ENCODE measurements at places on chromosomes 2 and 18.

DNA sequence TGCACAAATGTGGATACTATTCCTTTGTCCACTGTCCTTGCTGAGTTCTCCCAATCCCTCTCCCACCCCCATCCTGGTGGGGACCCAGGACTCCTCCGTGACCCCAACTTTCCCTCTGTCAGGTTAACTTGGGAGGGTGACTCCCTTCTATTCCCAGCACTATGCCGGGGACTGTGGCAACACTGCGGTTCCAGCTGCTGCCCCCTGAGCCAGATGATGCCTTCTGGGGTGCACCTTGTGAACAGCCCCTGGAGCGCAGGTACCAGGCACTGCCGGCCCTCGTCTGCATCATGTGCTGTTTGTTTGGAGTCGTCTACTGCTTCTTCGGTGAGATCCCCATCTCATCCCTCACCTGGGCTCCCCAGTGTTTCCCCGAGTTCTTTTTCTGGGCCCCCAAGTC is 739 bp downstream of the TMEM198 start:
- DNase-seq = no peak

DNA sequence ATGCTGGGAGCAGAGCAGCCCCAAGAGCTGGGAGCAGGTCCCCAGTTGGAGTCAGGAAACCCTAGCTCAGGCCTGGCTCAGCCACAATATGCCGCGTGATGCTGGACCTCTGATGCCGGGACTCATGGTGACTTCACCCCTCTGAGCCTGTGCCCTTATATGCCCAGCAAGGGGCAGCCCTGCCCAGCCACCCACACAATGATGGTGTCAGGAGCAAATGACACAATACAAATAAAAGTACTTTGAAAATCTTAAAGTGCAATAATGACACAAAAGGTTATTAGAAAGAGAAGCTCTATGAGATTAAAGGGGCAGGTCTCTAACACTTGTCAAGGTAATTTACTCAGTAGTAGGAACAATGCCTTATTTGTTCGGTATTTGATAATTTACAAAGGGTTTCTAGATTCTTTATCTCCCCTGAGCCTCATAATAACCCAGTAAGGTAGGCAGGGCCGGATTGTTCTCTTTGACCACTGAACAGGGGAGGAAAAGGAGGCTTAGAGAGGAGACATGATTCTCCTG is 18.3 kb upstream of the KIF3C start:
- DNase-seq = no peak

- DNase-seq = no peak
Observed at GRCh38 chr18:76875390-76876325, 53.3 kb downstream of the ZNF236 start.

DNA sequence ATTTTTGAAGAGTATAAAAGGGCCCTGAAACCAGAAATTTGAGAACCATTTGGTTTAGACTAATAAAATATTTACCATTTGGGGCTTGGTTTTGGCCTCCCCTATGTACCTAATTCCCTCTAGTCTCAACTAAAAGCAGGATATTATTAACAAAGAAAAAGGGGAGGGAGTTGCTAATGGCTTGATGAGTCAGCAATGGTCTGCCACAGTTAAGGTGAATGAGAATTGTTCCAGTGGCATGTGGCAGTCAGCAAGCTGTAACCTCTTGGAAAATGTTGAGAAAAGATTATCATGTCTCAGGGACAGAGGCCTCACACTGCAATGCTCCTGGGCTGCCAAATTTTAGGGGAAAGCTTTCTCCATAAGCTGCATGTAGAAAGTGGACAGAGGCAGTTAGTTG is 20.1 kb upstream of the SLC39A10 start:
- no peak for DNase-seq

GRCh38 chr2:155250800-155251199 is 552.3 kb downstream of the KCNJ3 start:
- DNase-seq = no peak

DNA sequence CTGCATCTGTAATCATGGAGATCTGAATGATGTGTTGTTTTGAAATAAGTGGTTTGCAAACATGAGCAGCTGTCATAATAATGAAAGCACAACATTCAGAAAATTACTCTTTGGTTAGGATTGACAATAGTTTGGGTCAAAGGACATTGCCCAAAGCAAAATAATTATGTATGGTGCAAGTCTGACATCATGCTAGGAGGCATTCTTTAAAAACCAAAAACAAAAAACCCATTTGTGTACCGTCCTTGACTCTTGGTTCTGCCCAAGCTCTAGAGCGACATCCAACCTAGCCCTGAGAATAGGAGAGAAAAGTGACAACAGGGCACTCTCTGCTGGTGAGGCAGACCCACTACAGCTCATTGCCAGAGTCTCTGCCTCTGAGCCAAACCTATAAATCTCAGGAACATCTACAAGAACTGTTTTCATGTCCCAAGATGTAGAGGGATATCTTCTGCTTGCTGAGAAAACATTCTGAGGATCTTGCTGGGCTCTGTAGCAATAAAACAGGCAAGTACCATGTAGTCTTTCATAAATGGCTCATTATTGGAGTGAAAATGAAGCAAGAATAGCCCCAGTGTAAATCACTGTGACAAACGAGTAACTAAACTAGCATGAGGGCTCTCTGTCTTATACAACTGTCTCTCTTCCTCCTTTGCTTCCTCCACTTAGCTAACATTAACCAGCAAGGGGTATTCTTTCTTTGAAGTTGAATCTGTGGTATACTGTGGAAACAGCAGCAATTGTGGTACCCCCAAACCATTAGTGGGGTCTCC is 266.8 kb upstream of the CXCR4 start:
- DNase-seq = peak; percentile 49

DNA sequence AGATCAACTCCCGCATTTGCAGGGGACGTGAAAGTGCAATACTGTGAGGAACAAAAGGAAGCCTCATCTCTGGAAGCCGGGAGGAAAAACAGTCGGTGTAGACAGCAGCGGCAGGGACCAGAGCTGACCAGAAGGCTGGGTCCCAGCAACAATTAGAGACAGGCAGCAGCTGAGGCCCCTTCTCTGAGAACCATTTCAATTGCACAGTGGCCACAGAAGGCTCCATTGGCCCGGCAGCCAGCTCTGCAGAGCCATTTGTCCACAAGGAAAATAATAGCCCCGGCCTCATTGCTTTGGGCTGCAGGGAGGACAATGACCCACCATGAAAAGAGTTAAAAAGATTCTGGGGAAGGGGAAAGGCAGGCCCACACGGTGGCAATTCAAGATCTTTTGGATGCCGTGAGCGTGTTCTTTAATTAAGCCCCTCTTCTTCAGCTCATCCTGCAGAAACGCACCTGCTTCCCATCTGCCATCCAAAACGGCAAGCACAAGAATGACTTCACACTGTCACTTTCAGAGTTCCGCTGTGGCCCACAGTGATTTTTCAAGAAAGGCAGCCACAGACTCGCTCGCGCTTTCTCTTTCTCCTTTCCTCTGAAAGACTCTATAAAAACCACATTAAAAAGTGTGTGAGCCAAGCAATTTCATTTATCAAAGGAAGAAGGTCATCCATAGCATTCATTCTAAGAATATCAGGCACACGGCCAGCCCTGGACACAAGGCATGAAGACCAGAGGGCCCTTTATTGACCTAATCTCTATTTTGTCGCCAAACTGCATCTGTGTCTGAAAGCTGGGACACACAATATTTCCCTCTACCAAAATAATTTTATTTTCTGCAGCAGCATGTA is 293.6 kb downstream of the SOX11 start:
- DNase-seq = no peak

- DNase-seq = no peak
Observed at GRCh38 chr18:79485788-79486355, 90.1 kb downstream of the NFATC1 start.

DNA sequence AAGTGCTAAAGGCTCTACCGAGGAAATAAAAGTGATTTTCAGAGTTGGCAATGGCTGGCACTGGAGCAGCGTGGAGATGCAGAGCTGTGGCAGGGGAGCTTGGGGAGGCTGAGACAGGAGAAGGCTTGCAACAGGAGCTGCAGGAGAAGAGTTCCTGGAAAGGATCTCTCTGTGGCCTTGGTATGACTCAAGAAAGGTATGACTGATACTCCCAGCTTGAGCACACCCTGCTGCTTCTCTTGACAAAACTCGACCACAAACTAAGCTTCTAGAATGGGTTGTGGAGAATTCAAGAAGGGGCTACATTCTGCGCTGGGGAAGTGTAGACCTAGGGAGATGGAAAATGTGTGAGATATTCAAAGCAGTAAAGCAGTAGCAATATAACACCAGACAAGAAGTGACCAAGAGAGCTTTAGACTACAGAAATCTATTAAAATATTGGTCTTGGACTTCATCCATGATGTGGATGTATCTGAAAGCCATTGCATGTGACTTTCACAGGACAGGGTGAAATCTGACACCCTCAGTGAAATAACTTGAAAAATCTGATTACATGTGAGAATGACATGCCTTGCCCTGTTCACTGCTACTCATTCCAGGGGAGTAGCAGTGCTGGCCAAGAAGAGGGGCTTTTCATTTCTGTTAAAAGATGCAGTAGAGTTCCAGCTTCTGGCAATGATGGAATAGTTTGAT is 41.5 kb downstream of the SUCLG1 start:
- DNase-seq = no peak

- no peak for DNase-seq
Observed at GRCh38 chr2:23900541-23901322, 26.2 kb downstream of the ATAD2B start.

DNA sequence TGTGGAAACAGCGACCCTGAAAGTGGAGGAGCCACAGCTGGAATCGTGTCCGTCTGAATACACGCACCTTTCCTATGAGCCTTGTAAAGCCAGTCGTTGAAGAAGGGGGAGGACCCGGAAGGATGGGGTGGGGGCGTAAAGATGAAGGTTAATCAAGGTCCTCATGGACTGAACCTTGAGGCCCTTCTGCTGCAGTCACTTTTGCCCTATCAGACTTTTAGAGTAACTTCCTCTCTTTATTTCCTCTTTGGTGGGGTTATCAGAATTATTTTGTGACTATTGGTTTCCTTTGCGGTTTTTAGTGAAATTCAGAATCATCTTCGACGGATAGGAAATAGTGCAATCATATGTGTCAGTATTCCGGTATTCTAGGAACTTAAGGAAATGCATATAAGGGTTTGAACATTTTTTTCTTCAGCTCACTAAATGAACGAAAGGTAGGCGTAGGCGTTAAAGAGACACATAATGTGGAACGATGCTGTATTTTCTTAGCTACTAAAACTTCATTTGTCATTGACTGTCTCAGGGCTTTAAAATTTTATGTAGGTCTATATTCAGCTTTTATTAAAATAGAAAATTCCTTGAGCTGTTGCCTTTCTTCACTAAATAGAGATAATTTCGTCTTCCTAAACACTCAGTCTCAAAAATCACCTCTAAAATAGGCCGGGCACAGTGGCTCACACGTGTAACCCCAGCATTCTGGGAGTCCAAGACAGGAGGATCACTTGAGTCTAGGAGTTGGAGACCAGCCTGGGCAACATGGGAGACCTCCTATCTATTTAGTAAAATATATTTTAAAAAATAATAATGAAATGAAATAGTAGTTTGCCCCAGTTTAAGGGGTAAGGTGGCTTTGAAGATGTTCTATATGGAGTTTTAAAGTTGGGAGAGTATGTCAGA is 1.4 kb upstream of the YES1 start:
- no peak for DNase-seq

GRCh38 chr2:29420464-29420863 is 305.2 kb downstream of the CLIP4 start:
- DNase-seq = no peak

GRCh38 chr2:239407112-239407511 is 6.3 kb upstream of the HDAC4 start:
- DNase-seq = no peak

DNA sequence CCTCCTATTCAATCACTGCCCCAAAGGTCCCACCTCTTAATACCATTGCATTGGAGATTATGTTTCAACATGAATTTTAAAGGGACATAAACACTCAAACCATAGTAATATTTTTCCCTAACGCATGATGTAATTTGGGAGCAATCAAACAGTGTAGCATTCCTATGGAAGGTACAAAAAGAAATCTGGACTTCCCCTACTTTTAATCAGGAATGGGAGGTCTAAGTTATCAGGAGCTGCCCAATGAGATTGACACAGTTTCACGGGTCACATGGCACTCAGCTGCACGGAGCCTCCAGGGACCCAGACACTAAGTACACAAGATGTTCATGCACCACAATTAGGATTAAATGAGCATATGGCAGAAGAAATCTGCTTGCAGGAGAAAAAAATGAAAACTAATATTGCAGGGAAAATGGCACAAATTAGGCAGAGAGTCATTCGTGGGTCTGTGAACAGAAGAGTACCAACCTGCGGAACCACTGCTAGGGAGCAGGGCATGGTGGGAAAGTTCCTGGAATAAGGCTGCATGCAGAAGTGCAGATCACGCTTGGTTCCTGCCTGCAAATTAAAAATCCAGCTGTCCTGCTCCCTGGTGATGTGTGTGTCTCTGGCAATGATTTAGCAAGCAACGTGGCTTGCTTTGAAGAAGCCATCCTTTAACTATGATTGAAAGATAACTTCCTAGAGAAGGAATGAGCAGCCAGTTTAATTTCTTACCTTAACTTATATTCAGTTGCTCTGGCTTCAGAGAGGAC is 326.6 kb upstream of the ID2 start:
- DNase-seq = no peak

DNA sequence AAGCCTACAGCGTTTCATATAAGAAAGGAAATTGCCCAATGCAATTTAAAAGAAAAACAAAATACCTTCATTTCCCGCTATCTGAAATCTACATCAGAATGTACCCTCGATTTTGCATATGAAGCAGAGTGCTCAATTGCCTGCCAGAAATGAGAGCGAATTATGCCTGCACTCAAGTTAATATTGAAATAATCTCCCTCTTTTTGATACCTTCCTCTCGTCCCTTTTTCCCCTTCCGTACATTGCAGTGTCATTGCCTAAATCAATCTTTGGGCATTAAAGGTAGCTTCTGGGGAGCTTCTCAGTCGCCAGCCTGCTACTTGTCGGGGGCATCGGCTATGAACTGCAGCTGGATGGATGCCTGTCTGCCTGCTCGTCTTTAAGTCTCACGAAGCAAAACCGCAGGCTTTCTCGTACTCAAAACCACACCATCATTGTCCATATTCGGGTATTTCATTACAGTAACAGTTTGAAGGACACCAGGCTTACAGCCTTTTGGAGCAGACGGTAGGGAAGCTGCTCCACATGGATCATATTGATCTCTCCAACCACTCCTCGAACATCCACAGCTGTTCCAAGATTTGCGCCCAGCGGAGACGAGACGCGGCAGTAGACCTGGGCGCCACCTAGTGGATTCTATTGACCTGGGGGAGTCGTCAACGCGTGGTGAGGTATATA is 64.0 kb upstream of the HNRNPA3 start:
- DNase-seq = peak; percentile 75

DNA sequence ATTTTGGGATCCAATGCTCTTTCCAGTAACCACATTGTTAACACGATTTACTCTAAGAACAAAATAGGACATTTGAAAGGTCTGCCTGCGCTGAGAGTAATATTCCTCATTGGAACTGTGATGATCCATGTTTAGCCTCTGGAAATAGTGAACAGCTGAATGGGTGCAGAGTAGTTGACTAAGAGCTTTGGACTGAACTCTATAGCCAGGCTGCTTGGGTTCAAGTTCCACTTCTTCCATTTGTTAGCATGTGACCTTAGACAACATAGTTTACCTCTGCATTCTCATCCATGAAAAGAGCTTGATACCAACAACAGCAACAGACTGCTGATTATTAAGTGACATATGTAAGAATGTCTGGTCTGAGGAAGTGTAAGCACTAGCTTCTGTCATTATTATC is 128.3 kb upstream of the MMADHC start:
- no peak for DNase-seq

- DNase-seq = no peak
Observed at GRCh38 chr2:201183365-201183727, 405 bp downstream of the CASP10 start.
